ENCODE measurements at places on chromosomes 6 and 20.
A peak's percentile ranks its signal among the peaks of the same experiment; 100 is the strongest.

- no peak for DNase-seq
These were observed 36.8 kb upstream of the KLHL31 start for GRCh38 chr6:53702316-53702715.

DNA sequence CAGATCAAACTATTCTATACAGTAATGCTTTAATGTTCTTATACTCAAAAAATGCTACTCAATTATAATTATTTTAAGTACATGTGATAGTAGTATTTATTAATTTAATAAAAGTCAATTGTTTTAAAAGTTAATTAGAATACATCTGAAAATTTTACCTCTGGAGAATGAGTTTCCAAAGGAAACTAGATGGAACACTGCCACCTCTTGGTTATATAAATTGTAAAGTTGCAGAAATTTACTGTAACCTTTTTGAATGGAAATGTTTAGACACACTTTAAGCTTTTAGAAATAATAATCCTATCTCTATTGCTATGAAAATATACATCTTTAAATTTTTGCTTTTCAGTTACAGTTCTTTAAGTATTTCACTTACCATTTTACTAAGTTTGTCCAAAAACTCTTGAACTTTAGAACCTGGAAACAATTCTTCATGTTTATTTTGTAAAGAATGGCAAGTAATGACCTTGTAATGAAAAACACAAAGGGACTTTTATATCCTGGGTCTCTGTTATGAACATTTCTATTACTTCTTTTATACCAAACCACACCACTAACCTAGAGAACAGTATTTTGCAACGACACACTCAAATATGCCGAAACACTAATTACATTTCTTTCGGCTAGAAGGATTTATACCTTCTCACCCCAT, 10.9 kb upstream of the BMP5 start:
- DNase-seq = no peak

GRCh38 chr20:36112112-36112511, 42.4 kb upstream of the EPB41L1 start:
- DNase-seq = peak; percentile 71

GRCh38 chr6:16420337-16420714, 181.9 kb downstream of the GMPR start:
- DNase-seq = no peak

GRCh38 chr6:126531286-126531685, 191.4 kb downstream of the CENPW start:
- no peak for DNase-seq

DNA sequence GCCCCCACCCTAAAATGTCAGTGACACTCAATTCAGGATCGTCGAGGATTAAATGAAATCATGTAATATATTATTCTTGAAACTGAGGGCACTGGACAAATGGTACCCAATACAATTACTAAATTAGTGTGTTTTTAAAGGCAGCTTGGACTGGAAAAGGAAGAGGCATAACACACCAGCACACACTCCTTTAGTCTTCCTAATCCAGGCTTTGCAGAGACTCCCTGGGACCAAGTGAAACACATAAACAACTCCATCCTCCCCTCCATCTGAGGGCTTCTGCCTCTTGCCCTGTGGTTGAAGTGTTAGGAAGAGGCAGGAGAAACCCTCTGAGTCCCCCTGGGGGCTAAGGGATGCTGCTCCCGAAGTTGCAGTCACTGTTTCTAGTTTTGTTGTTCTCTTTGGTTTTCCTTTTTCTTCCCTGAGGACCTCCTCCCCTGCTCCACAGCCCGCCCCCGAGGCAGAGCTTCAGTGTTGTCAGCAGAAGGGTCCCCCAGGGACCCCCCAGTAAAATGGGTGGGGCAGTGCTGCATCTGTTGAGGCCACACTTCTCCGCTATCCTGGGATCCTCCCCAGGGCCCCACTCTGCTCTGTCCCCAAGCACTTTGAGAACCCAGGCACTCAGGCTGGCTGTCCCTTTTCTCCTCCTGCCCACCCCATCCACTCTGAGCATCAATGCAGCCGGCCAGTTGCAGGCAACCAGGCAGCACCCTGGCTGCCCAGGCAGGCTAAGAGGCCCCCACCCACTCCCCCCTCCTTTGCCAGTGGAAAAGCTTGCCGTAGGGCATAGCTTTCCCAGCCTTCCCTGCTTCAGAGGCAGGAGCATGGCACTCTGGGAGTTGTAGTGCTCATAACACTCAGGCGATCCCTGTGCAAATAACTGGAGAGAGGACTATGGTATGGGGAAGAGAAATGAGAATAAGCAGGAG, 5.9 kb downstream of the TMEM63B start:
- DNase-seq = peak; percentile 62

GRCh38 chr6:114556846-114557488, 214.1 kb upstream of the HS3ST5 start:
- no peak for DNase-seq

DNA sequence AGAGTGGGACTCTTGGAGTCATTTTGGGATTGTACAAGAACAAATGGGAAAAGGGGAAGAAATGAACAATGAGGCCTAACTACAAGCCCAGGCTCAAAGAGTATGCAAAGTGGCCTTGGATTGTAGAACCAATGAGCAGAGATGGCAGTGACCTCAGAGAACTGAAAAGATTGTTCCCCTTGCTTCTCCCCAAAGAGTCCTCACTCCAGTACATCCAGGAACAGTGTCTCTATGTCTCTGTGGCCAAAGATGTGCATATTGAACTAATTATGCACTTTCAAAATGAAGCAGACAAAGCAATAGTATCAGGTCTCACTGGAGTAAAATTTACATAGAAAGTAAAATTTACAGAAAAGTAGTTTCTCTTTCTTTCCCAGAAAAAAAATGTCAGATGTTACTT, 81.0 kb downstream of the SMLR1 start:
- no peak for DNase-seq

Data from ELF-1 (cell line).